ENCODE measurements at places on chromosomes 1 and 21. TPM values are rescaled to one million over a fixed set of nuclear protein-coding genes. Genes with fewer than 3 reads are reported as not detected.

The SNIP1 gene
- 7.2 TPM for total RNA-seq

DNA sequence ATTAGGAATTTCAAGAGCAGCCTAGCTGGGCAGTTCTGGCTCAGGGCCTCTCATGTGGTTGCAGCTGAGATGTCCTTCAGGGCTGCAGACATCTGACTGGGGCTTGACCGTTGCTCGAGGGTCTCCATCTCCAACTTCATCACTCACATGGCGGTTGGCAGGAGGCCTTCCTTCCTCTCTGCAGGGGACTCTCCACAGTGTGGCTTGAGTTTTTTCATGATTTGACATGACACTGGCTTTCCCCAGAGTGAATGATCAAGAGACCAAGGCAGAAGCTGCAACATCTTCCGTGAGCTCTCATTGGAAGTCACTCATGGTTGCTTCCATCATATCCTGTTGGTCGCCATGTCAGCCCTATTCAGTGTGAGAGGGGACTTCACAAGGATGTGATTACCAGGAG lies 74.6 kb downstream of the RUNX3 start:
- no peak for DNase-seq

GRCh38 chr1:117871013-117871412 lies 58.4 kb downstream of the GDAP2 start:
- no peak for DNase-seq

The S100A14 gene
- not detected for total RNA-seq

DNA sequence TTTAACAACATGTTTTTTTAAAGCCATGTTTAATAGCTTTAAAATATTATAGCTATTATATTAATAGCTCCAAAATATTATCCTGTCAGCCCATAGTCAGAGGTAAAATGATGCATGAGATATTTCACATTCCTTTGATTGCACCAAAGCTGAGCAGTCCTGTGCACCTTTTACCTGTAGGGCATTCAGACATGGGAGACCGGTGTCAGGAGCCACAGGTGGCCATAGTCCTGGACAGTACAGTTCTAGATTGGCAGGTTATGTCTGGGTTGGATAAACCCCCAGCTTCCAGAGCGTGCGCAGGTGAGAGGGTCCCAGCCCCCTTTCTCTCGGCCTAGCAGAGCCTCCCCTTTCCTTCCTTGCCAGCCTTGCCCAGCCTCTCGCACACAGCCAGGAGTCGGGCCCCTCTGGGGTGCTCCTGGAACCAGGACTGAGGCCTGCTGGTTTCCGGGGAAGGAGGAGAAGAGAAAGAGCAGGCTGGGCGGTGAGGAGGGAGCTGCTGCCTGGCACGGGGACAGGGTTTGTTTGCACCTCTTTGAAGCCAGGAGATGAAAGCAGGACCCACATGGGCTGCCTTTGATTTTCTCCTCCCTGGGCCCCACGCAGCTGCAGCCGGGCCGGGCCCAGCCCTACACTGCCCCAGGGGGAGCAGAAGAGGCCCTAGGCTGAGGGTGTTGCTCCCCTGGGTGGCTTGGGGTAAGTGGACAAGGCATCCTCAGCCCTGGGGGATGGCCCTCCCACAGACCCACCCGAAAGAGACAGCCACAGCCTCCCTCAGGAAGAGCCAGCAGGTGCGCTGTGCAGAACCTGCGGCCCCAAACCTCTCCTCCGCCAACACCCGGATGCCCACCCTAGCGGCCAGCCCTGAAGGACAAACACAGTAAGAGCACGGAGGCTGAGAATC lies 75.2 kb upstream of the TARDBP start:
- DNase-seq: no peak

DNA sequence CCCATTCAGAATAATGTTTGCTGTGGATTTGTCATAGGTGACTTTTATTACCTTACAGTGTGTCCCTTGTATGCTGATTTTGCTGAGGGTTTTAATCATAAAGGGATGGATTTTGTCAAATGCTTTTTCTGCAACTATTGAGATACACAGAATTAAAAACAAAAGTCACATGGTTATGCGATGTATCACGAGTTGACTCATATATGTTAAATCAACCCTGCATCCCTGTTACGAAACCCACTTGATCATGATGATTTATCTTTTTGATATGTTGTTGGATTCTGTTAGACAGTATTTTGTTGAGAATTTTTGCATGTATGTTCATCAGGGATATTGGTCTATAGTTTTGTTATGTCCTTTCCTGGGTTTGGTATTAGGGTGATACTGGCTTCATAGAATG lies 10.7 kb upstream of the OR2T34 start:
- no peak for DNase-seq
